ENCODE measurements at places on chromosomes 6 and 20.

- DNase-seq, result no peak
Measured at GRCh38 chr20:64095927-64096326, 11.4 kb downstream of the NPBWR2 start.

- no peak for DNase-seq
Measured at GRCh38 chr20:15865553-15865952, 707.7 kb downstream of the KIF16B start.

DNA sequence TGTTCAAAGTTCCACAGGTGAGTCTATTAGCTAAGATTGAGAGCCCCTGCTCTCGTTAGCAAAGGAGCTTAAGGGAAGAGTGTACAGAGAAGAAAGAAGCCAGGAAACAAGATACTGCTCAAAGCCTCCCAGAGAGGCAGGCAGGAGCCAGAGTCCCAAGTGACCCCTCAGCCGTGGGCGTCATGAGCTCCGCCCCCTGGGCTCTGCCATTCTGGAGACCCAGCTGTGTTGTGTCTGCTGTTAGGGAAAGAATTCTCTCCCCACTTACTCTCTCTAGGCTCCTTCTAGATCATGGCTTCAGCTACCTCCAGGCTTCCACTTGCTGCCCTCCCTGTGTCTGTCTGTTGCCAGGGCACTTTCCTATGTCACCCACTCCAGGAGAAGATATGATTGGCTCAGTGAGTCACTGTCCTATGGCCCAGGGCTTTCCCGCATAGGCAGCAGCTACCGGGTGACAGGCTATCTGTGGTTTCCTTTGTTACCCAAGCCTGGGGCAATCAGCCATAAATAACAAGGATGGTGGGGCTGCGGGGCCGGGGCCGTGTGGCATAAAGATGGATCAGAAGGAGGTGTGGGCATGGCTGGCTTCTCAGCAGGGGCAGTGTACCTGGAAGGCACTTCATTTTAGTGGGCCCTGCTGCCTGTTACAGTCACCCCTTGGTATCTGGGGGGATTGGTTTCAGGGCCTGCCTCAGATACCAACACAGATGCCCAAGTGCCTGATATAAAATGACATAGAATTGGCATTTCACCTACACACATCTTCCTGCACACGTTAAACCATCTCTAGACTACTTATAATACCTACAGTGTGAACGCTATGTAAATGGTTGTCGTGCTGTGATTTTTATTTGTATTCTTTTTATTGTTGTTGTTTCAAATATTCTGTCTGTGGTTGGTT lies 118.9 kb downstream of the ARMC2 start:
- DNase-seq, result peak; percentile 35

DNA sequence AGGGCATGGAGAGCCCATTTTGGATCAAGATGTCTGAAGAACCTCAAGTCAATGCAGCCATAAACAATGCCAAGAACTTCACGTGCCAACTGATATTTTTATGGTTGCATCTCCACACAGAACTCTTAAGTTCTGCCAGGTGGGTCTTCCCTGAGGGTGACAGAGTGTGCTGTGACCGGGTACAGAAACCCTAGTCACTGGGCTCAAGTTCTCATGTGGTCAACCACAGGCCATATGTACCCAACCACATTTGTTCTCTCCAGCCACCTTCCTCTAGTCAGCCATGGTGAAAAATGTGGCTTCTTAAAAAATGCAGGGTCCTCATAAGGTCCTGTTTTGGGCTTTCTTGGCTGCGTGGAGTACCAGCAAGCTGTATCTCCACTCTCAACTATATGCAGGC lies 48.9 kb downstream of the CLIC5 start:
- DNase-seq, result no peak
